ENCODE measurements at places on chromosomes 4 and X.

DNA sequence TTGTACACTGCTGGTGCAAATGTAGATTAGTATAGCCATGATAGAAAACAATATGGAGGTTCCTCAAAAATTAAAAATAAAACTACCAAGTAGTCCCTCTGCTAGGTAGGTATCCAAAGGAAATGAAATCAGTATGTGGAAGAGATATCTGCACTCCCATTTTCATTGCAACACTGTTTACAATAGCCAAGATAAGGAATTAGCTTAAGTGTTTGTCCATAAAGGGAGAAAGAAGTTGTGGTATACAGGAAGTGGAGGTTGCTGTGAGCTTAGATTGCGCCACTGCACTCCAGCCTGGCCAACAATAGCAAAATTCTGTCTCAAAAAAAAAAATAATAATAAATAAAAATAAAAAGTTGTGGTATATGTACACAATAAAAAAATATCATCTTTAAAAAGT is 325.0 kb upstream of the EMCN start:
- no peak for DNase-seq

DNA sequence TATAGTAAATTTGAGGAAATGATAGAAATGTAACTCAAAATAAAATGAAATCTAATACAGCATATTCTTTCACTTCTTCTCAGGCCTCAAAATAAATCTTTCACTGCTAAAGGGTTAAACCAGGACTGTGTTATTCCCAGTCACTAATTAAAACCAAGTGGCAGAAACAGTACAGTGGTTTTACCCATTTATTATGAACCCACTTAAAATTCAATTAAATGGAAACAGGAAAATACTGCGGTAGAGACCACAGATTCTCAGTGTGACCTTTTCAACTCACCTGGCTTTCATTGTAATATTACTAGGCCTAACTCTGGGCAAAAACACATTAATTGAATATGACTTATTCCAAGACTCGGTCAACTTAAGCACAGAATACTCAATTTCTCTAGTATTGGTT is 176.5 kb upstream of the DKK2 start:
- DNase-seq = no peak

- DNase-seq = no peak
Observed at GRCh38 chr4:105909787-105910281, 14.6 kb downstream of the NPNT start.

DNA sequence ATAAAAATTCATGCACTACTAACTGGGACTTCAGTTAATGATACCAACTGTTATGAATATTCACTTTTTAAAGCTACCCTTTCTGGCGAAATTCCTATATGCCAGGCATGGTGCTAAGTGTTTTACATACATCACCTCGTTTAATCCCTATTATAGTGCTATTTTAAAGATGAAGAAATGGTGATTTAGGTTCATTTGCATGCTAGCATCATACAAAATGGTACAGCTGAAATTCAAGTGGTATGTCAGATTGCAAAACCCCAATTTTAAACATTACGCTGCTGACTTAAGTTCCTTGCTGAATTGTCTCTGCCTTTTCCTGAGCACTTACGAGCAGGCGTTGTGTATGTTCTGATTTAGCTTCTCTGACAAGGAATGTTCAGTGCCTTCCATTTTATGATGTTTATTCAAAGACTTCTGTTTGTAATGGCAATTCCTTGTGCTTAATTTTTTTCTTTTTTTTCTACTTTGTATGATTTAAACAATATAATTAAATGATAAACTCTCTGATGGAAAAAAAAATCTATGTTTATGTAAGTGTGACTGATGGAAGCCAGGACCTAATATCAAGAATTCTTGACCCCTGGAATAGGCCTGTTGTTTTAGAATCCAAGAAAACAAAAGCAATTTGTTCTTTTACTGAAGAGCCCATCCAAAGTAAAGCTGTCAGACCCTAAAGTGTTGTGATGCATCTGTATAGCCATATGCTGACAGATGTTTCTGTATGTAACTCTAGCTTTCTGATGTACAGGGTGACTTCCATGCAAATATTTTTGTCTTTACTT is 148.1 kb downstream of the PCDH7 start:
- no peak for DNase-seq
